Natural killer cell (primary cell): ENCODE measurements at places on chromosomes 11 and 22. TPM values are rescaled to one million over a fixed set of nuclear protein-coding genes. Genes with fewer than 3 reads are reported as not detected.

GRCh38 chr22:37253126-37253660 is 9.1 kb upstream of the RAC2 start:
- no peak overlapping the region for H3K4me3 ChIP-seq
- no peak overlapping the region for H3K27ac ChIP-seq
- H3K36me3 ChIP-seq, result no peaks in the 10 kb centered on the region
- DNase-seq, result no peak

CSNK1E gene
- 126 TPM for total RNA-seq

CRYBB2 gene
- not detected for total RNA-seq

GRCh38 chr11:44989831-44990566 is 39.3 kb upstream of the TP53I11 start:
- no peak overlapping the region for H3K27ac ChIP-seq
- H3K36me3 ChIP-seq, result no peaks in the 10 kb centered on the region
- no peak overlapping the region for H3K4me3 ChIP-seq
- no peaks in the 10 kb centered on the region for H3K27me3 ChIP-seq

DNA sequence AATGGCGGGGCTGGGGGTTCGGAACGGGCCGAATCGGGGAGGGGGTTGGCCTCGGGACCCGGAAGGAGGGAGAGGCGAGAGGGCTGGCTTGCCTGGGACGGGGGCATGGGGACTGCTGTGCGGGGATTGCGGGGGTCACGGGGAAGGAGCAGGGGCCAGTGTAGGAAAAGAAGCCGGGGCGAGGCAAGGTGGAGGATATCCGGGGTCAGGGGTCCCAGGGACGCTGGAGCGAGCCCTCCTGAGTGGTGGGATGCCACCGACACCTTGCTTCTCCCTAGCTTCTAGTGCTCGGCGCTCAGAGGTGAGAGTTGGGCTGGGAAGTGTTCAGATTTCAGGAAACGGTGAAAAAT is 426 bp upstream of the GDPD5 start:
- peaks cover 31% of the 10 kb centered on the region for H3K4me1 ChIP-seq
- no peaks in the 10 kb centered on the region for H3K36me3 ChIP-seq
- no peak overlapping the region for H3K27ac ChIP-seq
